ENCODE measurements at places on chromosomes 6 and 20.
A peak's percentile ranks its signal among the peaks of the same experiment; 100 is the strongest.

DNA sequence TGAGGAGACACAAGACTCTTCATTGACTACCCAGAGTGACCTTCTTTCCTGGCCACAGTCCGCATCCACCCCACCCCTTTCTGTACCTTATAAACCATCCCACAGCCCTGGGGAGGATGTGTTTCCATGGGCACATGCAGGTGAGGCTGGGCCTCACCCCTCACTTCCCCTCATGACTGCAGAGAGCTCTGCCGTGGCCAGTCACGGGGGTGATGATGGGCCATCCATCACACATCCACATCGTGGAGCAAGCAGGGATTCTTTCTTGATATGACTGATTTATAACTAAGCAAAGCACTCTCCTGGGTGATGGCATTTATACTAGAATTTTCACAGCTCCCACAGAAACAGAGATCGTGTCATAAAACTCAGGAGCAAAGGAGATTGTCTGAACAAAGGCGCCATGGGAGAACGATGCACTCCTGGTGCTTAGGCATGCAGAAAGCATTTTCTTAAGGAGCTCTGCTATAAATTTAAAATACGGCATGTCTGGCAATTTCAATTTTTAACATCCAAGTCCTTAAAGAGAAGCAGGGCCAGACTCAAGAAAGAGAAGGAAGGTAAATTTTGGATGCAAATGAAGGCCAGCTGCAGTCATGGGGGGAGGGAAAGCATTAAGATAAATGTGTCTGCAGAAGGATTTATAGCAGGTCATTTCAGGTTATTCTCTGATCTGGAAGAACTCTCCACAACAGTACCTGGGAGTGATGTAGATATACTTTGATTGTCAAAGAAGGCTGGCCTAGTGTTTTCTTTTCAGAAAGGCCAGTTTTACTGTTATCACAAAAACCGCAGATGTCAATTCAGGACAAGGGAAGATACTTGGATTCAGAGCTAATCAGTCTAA is 777.0 kb downstream of the C6orf118 start:
- DNase-seq, result no peak

- no peak for DNase-seq
Measured at GRCh38 chr20:17870086-17870740, 98.4 kb downstream of the SNX5 start.

- no peak for DNase-seq
Measured at GRCh38 chr6:169725125-169726048, 1.1 kb upstream of the PHF10 start.

DNA sequence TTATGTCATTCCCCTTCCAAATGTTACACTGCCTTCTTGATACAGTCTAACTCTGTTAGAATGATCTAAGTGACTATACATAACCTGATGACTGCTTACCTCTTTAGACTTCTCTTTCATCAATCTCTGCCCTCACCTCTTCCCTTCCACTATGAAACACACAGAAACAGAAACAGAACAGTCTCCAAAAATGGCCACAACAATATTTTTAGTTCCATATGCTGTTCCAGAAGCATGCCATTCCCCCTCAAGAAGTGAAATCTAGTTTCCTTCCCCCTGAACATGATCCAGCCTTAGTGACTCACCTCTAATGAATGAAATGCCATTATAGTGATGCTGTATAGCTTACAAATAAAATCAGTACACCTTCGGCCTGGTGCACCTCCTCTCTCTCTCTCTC is 229.3 kb upstream of the TENT5A start:
- peak; percentile 58 for DNase-seq

DNA sequence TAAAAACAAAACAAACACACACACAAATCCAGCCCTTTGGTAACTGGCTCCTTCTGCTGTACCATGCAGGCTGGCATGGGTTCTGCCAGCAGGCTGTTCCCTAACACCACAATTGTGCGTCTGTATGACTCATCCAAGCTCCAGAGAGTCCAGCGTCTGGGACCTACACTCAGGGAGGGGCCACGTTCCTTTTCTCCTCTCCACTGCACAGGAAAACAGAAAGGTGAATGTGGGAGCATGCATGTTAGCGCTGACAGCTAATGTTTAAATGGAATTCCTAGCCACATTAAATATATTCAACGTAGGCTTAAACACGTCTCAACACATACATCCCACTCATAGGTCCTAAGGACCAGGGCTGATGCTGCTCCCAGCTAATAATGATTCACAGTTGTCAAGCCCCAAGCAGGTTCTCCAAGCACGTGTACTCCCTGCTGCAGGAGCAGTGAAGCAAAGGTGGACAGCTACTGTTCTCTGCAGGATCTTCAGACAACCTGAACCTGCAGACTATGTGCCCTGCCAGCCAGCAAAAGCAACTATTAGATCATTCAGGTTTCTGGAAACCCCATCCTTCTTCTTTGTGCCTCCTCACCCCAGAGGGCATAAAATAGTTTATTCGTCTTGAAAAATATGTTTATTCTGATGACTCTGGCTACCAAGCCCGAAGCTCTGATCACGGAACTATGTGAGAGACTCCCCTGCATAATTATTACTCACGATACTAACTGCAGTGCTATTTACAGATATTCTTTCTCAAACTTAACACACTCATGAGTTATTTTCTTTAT is 20.9 kb downstream of the MAP1LC3A start:
- peak; percentile 67 for DNase-seq

GRCh38 chr20:63118303-63119120 is 97.4 kb downstream of the YTHDF1 start:
- no peak for DNase-seq

DNA sequence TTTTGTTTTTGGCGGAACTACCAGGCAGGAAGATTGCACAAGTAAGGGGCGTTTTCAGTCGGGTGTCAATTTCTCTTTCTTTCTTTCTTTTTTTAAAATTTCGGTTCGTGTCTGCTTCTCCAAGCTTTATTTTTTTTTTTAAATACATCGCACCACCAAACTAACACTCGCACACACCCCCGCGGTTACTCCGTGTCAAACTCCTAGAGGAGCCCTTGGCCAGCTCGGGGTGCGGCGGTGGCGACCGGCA is 338 bp downstream of the UTRN start:
- DNase-seq, result peak; percentile 69

DNA sequence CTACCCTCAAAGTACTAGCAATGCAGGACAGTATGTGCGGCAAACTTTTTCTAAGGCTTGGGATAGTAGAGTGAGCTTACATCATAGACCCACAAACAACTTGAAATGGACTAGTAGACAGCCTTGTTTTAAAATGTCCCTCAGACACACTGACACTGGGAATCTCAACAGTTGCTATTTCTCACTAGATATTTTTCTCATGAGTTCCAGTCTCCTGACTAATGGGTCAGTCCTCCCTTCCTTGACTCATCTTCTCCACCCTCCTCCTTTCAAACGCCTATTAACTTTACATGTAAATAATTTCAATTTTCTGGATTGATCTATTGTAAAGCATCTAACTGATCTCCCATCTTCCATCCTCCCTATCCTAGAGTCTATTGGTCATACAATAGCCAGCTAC is 308.3 kb upstream of the PREP start:
- DNase-seq, result no peak

DNA sequence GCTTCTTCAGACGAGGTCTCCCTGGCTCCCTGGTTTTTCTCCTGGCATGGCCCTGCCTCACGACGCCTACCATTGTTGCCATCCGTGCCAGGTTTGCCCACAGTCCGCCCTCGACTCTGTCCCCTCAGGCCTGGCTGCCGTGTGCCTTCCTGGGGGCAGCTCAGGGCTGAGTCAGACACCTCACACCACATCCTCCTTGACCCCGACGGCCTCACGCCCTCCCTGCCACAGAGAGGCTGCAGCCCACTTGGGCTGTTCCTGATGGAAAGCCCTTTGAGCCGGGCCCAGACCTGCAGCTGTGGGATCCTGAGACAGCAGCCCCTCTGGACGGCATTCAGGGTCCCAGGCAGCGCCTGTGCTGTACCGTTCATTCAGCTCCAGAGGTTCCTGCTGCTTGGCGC is 108.3 kb downstream of the PSMB1 start:
- DNase-seq, result peak; percentile 35

GRCh38 chr20:4227085-4227821 is 211.9 kb upstream of the RNF24 start:
- DNase-seq, result peak; percentile 33

- DNase-seq, result no peak
Measured at GRCh38 chr20:9483131-9483530, 31.3 kb upstream of the LAMP5 start.

- no peak for DNase-seq
Measured at GRCh38 chr20:16423311-16424212, 149.7 kb downstream of the KIF16B start.

DNA sequence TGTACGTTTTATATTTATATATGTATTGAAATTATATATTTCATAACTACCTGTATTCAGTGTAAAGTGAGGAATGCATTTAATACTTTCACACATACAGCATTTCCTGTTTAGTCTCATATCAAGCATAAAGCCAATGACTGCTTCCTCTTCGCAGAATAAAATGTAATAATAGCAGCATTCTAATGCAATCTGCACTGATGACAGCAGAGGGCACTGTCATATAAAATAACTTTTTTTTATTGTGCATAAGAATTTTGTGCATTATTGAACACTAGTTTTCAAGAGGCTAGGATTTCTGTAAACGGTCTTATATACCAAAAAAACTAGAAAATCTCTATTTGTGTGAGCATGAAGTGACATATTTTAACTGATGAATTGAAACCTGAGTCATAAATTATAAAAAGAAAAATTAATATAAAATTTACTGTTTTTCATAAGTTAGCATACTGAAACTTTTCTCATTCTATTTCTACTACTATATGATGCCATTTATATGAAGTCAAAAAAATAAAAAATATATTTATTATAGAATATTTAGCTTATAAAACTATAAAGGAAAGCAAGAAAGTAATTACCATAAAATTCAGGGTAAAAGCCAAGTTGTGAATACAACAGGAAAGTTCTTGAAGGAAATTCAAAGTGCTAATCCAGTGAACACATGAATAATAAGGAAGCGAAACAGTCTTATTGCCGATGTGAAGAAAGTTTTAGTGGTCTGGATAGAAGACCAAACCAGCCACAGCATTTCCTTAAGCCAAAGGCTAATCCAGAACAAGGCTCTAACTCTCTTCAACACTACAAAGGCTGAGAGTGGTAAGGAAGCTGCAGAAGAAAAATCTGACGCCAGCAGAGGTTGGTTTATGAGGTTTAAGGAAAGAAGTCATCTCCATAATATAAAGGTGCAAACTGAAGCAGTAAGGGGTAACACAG is 36.3 kb downstream of the RNF146 start:
- no peak for DNase-seq

DNA sequence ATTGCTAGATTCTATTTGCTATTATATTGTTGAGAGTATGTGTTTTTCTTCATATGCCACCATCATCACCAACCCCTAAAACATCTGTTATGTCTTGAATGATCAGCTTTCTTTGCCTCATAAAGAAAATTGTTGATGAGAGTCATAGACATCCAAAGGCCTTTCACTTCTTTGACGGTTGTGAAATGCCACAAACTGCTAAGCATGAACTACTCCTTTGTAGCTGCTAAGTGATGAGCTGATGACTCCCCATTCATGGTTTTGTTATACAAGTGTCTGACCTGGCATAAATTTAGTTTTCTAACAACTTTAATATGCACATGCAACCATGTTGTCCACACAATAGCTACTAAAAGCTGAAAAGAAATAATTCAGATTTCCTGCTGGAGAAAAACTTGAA is 684 bp upstream of the MED23 start:
- peak; percentile 10 for DNase-seq

DNA sequence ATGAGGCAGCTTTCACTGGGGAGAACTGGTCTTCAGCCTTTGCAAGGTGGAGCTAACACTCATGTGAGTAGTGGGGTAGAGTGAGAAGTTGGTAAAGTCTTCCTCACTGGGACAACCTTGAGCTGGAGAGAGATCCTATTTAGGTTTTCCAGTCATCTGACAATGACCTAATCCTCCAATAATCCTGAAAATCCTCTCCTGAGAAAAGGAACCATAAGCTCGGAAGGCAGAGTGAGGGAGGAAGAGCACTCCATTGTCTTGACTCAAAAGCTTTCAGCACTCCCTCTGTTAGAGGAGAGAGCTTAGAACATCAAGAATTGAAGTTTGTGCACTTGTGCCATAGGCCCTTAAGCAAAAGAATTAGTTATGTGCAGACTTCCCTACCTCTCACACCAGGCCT is 77.8 kb downstream of the TRAM2 start:
- no peak for DNase-seq

DNA sequence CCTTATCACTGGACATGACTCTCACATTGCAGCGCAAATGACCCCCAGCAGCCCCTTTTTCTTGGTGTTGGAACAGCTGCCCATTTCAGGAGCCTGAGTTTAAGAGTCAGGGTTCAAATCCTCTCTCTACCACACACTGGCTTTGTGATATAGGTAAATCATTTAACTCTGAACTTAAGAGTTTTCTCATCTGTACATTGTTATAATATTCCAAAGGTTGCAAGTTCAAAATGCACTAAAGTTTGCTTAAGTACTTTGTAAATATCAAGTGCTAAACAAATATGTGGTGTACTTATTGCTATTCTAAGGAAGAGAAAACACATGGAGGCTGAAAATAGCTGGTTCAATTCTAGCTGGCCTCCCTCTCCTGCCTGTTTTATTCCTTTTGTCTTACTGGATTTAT is 39.3 kb upstream of the PBOV1 start:
- no peak for DNase-seq

- no peak for DNase-seq
Measured at GRCh38 chr6:120918137-120918536, 416.1 kb downstream of the TBC1D32 start.

- DNase-seq, result no peak
Measured at GRCh38 chr6:134835993-134836392, 113.9 kb downstream of the ALDH8A1 start.

GRCh38 chr6:108562503-108562993 is 1.8 kb downstream of the FOXO3 start:
- DNase-seq, result peak; percentile 66

DNA sequence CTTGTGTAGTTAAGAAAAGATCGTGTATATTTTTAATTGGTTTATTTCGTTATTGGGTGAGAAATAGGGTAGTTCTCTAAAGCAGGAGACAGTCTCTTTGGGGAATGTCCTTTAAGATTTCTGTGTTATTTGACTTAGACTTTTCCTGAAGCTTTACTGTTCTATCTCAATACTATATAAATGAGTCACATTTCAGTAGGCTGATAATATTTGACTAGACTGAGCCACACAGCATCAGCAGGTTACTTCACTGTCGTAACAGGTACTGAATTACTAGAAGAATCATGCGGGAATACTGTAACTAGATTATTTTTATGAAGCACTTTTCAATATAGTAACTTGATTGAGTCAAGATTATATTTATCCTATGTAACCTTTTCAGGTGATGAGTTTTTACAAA is 1.4 kb downstream of the SMAP1 start:
- no peak for DNase-seq

DNA sequence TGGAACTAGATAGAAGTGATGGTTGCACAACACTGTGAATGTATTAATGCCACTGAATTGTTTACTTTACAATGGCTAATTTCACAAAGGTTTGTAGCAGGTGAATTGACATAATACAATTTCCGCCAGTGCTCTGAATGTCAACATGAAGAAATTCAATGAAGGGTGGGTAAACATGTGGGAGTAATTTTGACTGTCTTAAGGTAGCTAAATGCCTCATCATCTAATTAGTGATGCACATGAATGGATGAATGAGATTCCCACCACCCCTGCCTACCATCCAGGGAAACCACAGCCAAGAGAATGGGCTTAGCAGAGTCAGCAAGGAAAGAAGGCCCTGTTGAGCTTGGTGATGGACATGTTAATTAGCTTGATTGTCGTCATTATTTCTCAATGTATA is 275.3 kb downstream of the ALDH8A1 start:
- no peak for DNase-seq

- DNase-seq, result no peak
Measured at GRCh38 chr6:109087661-109088264, 6.9 kb downstream of the SESN1 start.

Data from SJSA1 (cell line).